ENCODE measurements at places on chromosomes 16 and 17. TPM values are rescaled to one million over a fixed set of nuclear protein-coding genes. Genes with fewer than 3 reads are reported as not detected.

GRCh38 chr17:6576038-6576785 is 19.9 kb upstream of the PITPNM3 start:
- peaks cover 22% of the 10 kb centered on the region for H3K4me1 ChIP-seq
- H3K27ac ChIP-seq, result peak overlapping the region; percentile 41
- H3K36me3 ChIP-seq, result peaks cover 10% of the 10 kb centered on the region

GRCh38 chr16:23578101-23578830 is 17.9 kb downstream of the NDUFAB1 start:
- no peaks in the 10 kb centered on the region for H3K4me1 ChIP-seq
- DNase-seq, result no peak
- peaks cover 38% of the 10 kb centered on the region for H3K36me3 ChIP-seq
- no peaks in the 10 kb centered on the region for H3K27me3 ChIP-seq

- H3K36me3 ChIP-seq, result no peaks in the 10 kb centered on the region
- no peaks in the 10 kb centered on the region for H3K27me3 ChIP-seq
- H3K4me1 ChIP-seq, result no peaks in the 10 kb centered on the region
- no peak for DNase-seq
- no peak overlapping the region for H3K4me3 ChIP-seq
- H3K27ac ChIP-seq, result no peak overlapping the region
Observed at GRCh38 chr17:79678091-79678735, 52.5 kb upstream of the ENPP7 start.

GRCh38 chr17:31294231-31294630 is 2.8 kb downstream of the OMG start:
- no peak overlapping the region for H3K4me3 ChIP-seq
- no peak overlapping the region for H3K27ac ChIP-seq
- no peak for DNase-seq
- H3K27me3 ChIP-seq, result no peaks in the 10 kb centered on the region
- H3K36me3 ChIP-seq, result peaks cover 7% of the 10 kb centered on the region

GRCh38 chr17:65913326-65913850 is 278.5 kb downstream of the CEP112 start:
- DNase-seq, result no peak
- H3K4me3 ChIP-seq, result no peak overlapping the region
- H3K27me3 ChIP-seq, result no peaks in the 10 kb centered on the region

DNA sequence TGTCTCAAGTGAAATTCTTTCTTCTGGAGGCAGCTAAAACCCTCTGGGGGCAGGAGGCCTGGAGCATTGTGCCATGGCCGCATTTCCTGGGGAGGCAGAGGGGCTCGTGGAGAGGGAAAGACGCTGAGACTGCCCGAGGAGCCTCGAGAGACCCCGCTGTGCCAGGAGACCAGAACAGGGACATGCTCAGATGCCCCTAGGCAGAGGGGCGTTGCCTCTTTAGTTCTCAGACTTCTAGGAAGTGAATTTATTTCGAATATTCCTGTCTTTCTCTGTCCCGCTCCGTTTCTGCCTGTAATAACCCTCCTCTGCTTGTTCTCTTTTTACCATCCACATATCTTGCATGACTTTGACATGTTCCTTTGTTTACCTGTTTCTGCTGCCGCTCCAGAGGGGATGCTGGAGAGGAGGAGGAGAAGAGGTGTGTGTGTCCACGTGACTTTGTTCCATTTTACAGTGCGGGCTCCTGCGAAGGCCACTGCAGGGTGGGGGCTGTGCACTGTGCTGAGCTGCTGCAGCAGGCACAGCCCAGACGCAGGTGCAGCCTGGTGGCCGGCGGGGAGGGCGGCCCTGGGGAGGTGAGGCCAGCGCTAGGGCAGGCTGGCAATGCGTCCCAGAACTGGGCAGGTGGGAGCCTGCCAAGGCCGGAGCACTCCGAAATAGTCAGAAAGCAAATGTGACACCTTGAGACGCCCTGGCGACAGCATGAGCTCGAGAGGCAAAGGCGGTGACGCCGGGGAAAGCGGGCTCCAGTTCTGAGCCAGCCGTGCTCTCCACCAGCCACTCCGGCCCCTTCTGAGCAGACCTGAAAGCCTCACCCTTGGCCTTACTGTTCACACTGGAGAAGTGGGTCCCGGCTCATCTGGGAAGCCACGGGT is 29.9 kb downstream of the CIBAR2 start:
- H3K36me3 ChIP-seq, result peaks cover 5% of the 10 kb centered on the region
- H3K27ac ChIP-seq, result no peak overlapping the region
- DNase-seq, result no peak
- no peak overlapping the region for H3K4me3 ChIP-seq
- H3K27me3 ChIP-seq, result no peaks in the 10 kb centered on the region

TMC5 gene
- total RNA-seq, result not detected
